ENCODE measurements at places on chromosomes 2 and 18. TPM values are rescaled to one million over a fixed set of nuclear protein-coding genes. Genes with fewer than 3 reads are reported as not detected.

Gene C1GALT1C1L
- not detected for total RNA-seq

Gene C2orf15
- total RNA-seq = not detected

Gene WNT6
- not detected for total RNA-seq

Gene KLHL14
- total RNA-seq = not detected

Gene FAM110C
- total RNA-seq = 0.22 TPM

Gene REL
- total RNA-seq = 4.9 TPM

Gene TTN
- total RNA-seq = not detected

Gene CYS1
- 7.0 TPM for total RNA-seq

Gene HOXD4
- total RNA-seq = not detected

Gene CCDC121
- 2.7 TPM for total RNA-seq
